ENCODE measurements at places on chromosomes 12 and 14.

DNA sequence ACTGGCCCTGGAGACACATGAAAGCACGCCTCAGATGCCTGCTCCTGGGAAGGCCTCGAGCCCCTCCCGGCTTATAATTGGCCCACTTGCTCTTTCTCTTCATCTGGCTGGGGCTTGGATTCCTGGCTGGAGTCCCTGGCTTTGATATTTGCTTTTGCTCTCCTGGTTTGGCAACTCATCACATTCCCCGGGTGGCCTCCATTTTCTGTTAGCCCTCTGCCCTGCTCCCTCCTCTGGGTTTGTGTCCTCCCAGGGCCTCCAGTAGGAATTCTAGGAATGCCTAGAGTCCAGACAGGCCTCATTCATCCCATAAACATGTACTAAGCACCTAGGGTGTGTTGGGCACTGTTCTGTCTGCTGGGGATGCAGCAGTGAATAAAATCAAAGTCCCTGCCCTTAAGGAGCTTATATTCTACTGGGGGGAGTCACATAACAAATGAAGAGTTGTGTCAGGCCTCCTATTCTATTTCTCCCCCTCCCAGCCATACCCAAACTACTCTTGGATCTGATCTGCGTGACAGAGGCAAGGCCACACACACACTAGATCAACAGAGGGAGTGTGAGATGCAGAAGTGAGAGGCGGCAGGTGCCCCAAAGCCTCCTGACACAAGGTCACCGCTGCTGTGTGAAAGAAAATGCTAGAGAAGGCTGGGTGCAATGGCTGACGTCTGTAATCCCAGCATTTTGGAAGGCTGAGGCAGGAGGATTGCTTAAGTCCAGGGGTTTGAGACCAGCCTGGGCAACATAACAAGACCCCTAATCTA, 21.3 kb upstream of the TSPAN9 start:
- no peak for DNase-seq

GRCh38 chr12:49027846-49028555, 9.4 kb upstream of the PRKAG1 start:
- DNase-seq: no peak

GRCh38 chr14:92531106-92531873, 17.7 kb downstream of the RIN3 start:
- no peak for DNase-seq

- no peak for DNase-seq
These were observed 19.2 kb downstream of the OAS2 start for GRCh38 chr12:112997506-112997905.

- no peak for DNase-seq
These were observed 8.7 kb downstream of the SAV1 start for GRCh38 chr14:50659327-50659974.

- DNase-seq: no peak
These were observed 37.7 kb upstream of the DBX2 start for GRCh38 chr12:45088608-45089007.

- DNase-seq: no peak
These were observed 3.3 kb upstream of the BHLHE41 start for GRCh38 chr12:26128168-26128567.

- DNase-seq: peak; percentile 45
These were observed 158.4 kb downstream of the KLHL28 start for GRCh38 chr14:44803239-44803905.

DNA sequence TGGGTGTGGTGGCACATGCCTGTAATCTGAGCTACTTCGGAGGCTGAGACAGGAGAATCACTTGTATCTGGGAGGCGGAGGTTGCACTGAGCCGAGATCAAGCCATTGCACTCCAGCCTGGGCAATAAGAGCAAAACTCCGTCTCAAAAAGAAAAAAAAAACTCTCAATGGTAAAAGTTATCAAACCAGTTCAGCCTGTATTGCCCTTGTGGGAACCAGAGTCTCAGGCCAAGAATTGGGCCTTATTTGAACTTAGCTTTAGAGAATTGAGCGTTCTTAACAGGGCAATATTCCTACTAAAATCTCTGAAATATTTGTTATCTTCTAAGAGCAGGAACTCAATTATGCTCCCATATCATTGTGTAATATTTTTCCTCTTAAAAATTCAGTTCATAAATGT, 7.7 kb upstream of the MDM2 start:
- DNase-seq: no peak

GRCh38 chr14:94225460-94226378, 51.6 kb downstream of the PPP4R4 start:
- no peak for DNase-seq

- DNase-seq: no peak
These were observed 84.2 kb upstream of the LRIG3 start for GRCh38 chr12:59004456-59004855.

GRCh38 chr14:104239185-104239775, 100.9 kb downstream of the KIF26A start:
- no peak for DNase-seq

DNA sequence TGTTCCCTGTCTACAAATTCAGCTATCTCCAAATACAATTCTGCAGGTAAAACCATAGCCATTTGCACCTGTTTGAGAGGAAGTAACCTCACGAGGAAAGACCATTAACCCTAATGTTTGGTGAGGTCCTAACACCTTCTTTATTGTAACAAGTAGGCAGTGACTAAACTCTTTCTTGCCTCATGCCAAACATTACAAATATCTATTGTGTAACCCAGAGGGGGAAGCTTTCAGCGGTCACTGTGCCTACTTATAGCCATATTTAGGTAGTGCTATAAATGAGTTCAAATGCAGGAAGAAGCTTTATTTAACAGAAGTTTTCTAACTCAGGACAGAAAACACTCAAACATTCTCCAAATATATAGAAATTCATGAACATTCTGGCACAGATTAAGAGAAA, 252.7 kb downstream of the LRFN5 start:
- no peak for DNase-seq

- DNase-seq: peak; percentile 37
These were observed 105.7 kb downstream of the ZC3H14 start for GRCh38 chr14:88668448-88669116.

DNA sequence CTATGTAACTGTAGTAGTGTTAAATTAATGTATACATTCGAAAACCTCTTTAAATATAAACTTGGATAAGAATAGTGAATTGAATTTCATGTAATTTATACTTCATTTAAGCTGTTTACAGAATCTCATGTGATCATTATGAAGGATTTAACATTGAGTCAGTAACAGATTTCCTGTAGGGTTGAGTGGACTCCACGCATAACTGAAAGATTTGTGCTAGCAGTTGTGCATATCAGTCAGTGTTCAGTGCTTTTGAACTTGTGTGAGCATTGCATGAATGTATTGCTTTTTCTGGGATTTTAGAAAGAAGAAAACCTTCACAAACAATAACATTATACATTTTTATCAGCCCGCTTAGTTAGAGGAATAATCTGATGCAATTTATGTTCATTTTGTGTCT, 1435.3 kb downstream of the LRFN5 start:
- DNase-seq: no peak

GRCh38 chr12:9699898-9700605, 30.5 kb downstream of the CLEC2D start:
- DNase-seq: no peak

DNA sequence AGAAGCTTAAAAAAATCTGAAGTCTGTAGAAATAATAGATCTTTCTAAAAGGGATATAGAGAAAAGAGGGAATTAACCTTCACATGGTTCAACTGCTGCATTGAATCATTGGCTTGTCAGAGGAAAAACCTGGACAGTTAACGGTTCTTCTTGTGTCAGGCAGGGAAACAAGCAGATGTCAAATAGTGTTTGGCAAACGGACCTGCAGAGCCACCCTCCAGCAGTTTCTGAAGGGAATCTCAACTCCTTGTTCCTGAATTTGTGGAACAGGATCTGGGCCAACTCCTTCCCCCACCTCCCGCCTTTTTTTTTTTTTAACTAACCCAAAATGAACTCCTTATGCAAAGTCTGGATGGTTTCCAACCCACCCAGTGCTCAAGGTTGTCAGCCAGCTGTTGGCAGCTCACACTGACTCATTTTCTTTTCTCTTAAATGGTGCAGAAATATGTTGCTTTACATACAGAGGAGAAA, 187.3 kb downstream of the CAND1 start:
- DNase-seq: no peak

GRCh38 chr12:130764073-130764472, 48.0 kb upstream of the RIMBP2 start:
- no peak for DNase-seq

DNA sequence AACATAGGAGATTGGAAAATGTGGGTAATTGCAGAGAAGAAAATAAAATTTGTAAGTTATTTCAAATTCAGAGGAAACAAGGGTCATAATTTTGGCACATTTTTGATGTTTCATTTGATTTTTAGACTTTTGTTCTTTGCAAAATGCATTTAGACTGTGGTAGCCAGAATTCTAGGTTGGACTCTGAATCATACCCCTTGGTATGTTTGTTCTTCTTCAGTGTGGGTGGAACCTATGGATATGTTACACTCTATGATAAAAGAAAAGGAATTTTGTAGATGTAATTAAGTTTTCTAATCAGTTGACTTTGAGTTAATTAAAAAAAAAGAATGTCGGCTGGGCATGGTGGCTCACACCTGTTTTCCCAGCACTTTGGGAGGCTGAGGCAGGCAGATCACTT, 827.0 kb downstream of the AACS start:
- DNase-seq: no peak

- no peak for DNase-seq
These were observed 195.4 kb downstream of the ALG10 start for GRCh38 chr12:34217660-34218059.

- DNase-seq: no peak
These were observed 19.8 kb downstream of the STYK1 start for GRCh38 chr12:10654003-10654402.

GRCh38 chr12:127147724-127148123, 1119.2 kb upstream of the TMEM132C start:
- no peak for DNase-seq

- DNase-seq: no peak
These were observed 230.9 kb upstream of the LRIG3 start for GRCh38 chr12:59151243-59151642.

DNA sequence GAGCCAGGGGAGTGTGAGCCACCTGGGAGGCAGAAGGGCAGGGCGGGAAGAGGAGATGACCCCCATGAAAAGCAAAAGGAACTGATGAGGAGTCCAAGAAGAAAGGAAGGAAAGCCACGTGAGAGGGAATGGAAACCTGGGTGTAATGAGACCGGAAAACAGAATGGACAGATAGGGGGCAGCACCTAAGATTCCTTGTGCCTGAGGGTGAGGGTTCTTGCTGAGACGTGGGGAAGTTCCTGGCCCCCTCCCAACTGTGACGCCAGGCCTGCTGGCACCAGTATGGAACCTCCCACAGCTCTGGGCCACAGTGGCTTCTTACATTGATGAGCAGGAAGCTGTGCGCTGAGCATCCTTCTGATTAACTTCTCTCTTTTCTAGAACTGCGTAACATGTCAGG, 30.8 kb downstream of the TTC7B start:
- DNase-seq: peak; percentile 83

DNA sequence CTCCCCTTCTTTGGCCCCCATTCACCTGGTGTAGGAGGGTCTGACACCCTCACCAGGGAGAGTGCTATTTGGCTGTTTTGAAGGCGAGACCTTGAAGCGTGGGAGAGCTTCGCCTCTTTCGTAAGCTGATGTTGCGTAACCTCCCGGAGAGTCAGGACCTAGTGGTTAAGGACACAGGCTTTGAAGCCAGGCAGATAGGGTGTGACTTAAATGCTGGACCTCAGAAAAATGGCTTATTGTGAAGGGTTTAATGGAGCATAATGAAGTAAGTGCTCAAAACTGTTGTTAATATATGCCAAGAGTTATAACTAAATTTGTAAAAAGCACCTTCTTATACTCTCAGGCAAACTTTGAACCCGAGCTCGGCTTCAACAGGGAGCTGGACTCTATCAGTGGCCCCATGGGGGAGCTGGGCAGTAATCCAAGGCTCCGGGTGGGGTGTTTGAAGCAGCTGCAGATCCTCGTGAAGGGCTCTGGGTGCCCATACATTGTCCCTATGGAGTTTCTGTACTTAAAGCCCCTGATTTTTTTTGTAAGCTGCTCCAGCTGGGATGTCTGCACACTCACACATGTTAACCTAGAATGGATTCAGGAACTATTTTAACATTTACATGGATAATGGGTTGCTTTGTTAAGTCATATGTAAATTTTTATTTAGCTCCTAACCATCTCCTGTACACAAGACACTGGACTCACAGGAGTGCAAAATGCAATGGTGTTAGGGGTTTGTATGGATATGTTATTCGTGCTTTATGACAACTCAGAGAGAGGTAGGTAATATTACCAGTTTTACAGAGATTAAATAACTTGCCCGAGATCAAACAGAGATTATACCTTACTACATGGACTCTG, 26.0 kb downstream of the PPFIBP1 start:
- DNase-seq: peak; percentile 64

DNA sequence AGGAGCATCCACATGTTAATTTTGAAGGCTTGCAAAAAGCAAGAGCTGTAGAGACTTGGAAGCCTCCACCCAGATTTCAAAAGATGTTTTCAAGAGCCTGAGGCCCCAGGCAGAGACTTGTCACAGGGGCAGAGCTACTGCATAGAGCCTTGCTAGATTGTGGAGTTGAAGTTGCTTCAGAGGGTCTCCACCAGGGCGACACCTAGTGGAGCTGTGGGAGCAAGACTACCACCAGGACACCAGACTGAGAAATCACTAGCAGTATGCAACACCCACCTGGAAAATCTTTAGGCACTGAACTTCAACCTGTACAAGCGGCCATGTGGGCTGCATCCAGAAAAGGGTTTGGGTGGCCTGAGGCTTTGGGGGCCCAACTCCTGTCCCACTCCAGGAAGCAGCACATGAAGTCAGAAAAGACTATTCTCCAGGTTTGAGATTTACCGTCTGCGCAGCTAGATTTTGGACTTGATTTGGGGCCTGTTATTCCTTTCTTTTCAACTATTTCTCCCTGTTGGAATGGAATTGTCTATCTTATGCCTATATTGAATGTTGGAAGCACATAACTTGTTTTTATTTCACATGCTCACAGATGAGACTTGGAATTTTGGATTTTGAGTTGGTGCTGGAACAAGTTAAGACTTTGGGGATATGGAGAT, 508.6 kb downstream of the FLRT2 start:
- DNase-seq: peak; percentile 30

- no peak for DNase-seq
These were observed 375.0 kb downstream of the TRHDE start for GRCh38 chr12:72647139-72647538.

DNA sequence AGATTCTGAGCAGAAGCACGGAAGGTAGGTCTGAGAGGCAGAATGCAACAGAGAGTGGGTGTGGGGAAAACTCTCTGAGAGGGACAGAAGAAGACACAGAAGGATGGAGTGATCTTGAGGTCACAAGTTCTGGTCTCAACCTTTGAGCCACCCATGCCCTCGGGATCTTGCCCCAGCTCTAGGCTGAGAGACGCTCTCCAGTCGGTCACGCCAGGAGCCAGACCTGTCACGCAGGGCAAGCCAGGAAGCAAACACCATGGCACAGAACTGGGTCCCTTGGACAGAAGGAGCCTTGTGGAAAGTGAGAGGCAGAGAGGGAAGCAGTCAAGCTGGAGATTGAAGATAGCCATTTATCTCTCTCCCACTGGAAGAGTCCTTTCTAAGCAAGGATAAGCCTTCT, 79.0 kb downstream of the VWF start:
- DNase-seq: no peak

DNA sequence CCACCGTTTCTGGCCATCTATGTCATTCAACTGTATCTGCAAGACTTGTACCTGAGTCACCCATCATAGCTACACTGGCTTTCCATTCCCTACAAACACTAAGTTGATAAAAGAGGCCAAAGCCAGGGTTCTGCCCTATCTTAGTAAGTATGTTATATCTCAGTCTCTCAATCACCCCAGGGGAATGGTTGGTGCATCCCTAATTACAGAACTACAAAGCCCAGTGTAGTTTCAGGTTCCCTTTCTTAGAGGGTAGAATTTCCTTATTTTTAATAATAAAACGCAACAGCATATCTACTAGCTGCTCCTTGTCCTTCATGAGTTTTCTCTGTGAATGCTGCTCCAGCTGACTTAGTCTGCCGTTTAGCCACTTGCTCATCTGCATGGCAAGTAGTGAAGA, 57.6 kb downstream of the ST8SIA1 start:
- no peak for DNase-seq

Measured in globus pallidus (tissue), 1 donor.